ENCODE measurements at places on chromosomes 12 and 14. TPM values are rescaled to one million over a fixed set of nuclear protein-coding genes. Genes with fewer than 3 reads are reported as not detected.

GLIPR1L1 gene
- total RNA-seq: not detected

- DNase-seq: no peak
Measured at GRCh38 chr12:76746516-76746915, 17.4 kb upstream of the ZDHHC17 start.

HSPA2 gene
- total RNA-seq: 6.5 TPM

- DNase-seq: no peak
Measured at GRCh38 chr12:53500142-53500775, 824 bp upstream of the TARBP2 start.

- DNase-seq: no peak
Measured at GRCh38 chr12:119942386-119942785, 46.6 kb upstream of the BICDL1 start.

TSHR gene
- total RNA-seq: 1.5 TPM

GRCh38 chr12:55899082-55899481 is 28.6 kb downstream of the PYM1 start:
- no peak for DNase-seq

SOAT2 gene
- total RNA-seq: 0.27 TPM

GRCh38 chr14:57391517-57392195 is 1.3 kb downstream of the NAA30 start:
- DNase-seq: no peak

CLEC7A gene
- 1.6 TPM for total RNA-seq

DNA sequence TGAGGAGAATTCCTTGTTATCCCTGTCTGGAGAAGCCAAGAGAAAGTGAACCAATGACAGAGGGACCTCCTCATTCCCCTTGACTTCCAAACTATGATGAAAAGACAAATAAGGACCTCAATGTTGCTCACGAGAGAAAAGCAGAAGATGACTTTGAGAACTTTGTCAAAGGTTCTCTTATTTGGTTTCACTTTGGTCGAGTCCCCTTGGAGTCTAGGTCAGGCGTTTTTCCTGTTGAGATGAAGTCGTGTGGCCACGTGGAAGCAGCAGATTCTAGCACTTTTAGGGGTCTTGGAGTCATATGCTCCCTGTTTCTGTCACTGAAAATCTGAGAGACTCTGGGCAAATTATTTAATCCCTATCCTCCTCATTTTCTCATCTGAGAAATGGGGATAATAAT is 33.8 kb upstream of the COL2A1 start:
- no peak for DNase-seq

- no peak for DNase-seq
Measured at GRCh38 chr12:6569312-6569711, 1.2 kb upstream of the NOP2 start.

DNA sequence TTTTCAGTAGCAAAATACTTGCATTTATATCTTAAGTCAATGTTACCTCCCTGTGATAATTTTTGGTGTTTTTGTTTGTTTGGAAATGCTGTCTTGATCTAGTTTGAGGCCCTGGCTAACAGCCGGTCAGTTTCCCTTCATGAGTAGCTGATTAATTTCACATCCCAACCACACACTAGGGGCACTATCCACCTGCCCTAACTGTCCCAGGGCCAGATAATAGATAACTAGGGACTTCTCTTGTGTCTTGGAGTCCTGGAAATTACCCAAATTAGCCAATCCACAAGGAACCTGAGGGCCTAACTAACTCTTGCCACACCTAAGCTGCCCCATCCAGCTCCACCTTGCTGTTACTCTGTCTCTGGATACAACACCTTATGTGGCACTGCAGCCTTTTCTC is 399.9 kb downstream of the FOXG1 start:
- no peak for DNase-seq

GPR84 gene
- total RNA-seq: 0.36 TPM

MON2 gene
- 121 TPM for total RNA-seq

SH2B3 gene
- 3.9 TPM for total RNA-seq

DNA sequence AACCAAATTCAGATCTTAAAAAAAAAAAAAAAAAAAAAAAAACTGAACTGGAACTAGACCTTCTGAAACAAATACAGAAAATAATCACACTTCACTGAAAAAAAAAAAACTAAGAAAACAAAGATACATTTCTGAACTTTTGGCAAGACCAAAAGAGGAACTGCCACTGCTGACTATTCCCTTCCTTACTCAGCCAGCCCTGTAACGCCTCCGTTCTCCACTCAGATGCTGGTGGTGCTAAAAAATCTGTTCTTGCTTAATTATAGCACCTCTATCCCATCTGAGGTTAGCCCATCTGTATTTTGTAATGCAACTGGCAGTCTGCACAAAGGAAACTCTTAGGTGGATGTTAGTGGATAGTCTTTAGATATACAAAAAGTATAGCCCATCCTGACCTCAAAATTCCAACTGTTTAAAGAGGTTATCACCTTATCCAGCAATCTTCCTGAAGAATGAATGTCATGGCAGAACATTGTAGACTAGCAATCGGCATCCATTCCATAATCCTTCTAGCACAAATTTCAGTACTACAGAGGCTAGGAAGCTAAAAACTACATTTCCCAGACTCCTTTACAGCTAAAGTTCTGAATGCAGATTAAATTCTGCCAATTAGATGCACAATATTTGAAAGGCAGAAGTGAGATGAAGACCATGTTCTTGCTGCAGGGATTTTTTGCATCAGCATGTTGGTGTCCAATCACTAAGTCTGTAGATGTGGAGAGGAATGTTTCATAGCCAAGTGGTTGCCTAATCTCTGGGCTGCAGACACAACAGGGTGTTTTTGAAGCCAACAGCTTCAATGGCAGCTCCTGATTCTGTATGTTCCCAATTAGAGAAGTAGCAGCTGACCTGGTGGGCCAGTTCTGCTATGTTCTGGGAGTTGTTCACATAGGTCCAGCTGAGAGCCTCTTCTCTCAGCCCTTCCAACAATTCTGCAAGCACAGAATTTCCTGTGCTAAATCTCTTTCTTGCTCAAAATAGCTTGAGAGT is 5.7 kb downstream of the MAP3K9 start:
- DNase-seq: no peak

DDX54 gene
- 9.3 TPM for total RNA-seq

PSMD9 gene
- total RNA-seq: 16.0 TPM

OR10G3 gene
- total RNA-seq: not detected

GRCh38 chr12:79452906-79453305 is 237.9 kb downstream of the PAWR start:
- DNase-seq: no peak

KITLG gene
- total RNA-seq: 213 TPM

- no peak for DNase-seq
Measured at GRCh38 chr12:15679151-15679550, 110.0 kb downstream of the EPS8 start.

NRXN3 gene
- total RNA-seq: 92.6 TPM

DNA sequence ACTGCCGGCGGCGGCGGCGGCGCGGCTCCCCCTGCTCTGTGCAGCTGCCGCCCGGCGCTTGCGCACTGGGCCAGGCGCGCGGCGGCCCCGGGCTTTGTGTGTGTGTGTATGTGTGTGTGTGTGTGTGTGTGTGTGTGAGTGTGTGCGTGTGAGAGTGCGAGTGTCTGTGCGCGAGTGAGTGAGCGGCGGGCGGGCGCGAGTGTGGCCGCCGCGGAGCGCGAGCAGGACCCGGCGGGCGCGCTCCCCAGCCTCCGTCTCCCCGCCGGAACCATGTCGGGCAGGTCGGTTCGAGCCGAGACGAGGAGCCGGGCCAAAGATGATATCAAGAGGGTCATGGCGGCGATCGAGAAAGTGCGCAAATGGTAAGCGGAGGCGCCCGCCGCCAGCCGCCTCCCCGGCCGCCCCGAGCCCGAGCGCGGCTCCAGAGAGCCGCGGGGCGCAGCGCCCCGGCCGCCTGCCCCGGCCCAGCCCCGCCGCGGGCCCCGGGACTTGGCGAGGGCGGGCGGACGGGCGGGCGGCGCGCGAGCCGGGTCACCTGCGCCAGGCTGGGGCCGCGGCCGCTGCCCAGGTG is at the start of gene BCL7A:
BCL7A (plus strand) TSS at position 63 of the 571 bp plus-strand sequence; CDS start at position 271, 208 bp downstream.
- DNase-seq: peak; percentile 73

PLCZ1 gene
- 0.82 TPM for total RNA-seq

- DNase-seq: no peak
Measured at GRCh38 chr12:110431957-110432587, 18.1 kb downstream of the ARPC3 start.

- DNase-seq: no peak
Measured at GRCh38 chr12:33587354-33587753, 147.7 kb upstream of the SYT10 start.

MAP1LC3B2 gene
- 1.4 TPM for total RNA-seq

DNA sequence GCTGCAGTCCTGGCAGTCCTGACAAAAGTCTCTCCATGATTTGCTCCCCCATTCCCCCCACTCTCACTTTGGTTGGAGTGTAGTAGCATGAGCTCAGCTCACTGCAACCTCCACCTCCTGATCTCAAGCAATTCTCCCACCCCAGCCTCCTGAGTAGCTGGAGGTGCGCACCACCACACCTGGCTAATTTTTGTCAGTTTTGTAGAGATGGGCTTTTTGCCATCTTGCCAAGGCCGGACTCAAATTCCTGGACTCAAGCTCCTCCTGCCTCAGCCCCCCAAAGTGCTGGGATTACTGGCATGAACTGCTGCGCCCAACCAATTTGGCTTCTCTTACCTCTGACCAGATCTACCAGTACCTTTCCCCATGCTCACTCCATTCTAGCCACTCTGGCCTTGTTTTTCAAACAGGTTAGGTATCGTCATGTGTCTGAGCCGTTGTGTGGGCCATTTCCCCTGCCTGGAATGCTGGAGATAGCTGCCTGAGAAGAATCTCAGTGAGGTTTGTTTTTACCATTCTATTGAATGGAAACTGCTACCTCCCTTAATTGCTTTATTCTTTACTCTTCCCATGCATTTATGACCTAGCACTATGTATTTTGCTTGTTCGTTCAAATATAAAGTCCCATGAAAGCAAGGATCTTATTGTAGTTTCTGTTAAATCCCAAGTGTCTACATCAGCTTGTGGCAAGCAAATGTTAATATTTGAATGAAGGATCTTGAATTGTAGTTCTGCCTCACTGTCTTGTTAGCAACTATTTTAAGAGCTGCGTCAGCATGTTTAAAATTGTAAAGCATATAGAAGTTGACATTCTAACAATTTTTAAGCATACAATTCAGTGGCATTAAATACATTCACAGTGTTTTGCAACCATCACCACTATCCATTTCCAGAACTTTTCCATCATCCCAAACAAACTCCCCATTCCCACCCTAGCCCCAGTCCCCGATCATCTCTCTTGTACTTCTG is 39.7 kb downstream of the CPSF6 start:
- DNase-seq: no peak

DNA sequence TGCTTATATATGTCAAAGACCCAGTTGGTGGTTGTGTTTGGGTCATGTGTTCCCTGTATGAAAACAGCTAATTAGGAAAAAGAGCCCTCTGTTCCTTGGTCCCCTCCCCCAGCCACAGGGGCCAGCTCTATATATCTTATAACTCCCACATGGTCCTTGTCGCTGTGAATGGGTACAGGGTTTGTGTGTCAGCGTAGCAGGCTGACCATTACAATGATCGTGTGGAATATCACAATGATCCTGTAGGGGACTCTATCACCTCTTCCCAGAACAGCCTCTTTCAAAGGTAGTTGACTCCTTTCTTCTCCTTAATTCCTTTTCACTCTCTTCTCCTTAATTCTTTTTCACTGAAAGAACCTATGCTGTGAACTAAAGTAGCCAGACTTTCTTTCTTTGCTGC is 51.6 kb upstream of the RIC8B start:
- DNase-seq: no peak

- DNase-seq: no peak
Measured at GRCh38 chr12:101935890-101936746, 58.7 kb downstream of the DRAM1 start.

DNA sequence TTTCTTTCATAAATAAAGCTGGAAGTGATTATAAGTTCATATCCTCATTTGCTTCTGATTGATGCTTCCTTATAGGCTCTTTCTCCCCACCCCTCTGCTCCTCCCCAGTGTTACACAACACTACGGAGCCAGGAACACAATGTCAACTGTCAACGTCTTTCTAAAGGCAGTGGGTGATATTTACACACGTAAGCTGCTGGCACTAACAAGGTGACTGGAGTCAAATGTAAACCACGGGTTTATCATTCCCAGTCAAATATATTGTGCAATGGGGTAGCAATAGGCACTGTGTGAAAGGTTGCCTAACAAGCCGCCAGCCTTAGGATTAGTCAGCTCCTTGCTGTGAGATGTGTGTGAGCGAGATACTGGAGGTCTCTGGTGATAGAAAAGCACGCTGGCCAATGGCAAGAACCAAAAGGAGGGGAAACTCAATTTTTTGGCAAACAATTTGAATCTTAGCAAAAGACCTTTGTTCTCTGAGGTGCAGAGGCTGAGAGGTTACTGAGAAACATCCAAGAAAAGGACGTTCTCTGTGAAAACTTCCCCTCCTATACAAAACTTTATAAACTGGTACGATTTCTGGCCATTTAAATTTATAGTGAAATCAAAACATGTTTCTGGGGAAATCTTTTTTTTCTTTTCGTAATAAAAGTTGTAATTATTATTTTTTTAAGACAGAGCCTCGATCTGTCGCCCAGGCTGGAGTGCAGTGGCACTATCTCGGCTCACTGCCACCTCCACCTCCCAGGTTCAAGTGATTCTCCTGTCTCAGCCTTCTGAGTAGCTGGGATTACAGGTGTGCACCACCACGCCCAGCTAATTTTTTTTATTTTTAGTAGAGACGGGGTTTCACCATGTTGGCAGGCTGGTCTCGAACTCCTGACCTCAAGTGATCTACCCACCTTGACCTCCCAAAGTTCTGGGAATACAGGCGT is 22.3 kb upstream of the HECTD1 start:
- DNase-seq: no peak

SPTB gene
- 15.4 TPM for total RNA-seq

CYP27B1 gene
- 1.2 TPM for total RNA-seq

DNA sequence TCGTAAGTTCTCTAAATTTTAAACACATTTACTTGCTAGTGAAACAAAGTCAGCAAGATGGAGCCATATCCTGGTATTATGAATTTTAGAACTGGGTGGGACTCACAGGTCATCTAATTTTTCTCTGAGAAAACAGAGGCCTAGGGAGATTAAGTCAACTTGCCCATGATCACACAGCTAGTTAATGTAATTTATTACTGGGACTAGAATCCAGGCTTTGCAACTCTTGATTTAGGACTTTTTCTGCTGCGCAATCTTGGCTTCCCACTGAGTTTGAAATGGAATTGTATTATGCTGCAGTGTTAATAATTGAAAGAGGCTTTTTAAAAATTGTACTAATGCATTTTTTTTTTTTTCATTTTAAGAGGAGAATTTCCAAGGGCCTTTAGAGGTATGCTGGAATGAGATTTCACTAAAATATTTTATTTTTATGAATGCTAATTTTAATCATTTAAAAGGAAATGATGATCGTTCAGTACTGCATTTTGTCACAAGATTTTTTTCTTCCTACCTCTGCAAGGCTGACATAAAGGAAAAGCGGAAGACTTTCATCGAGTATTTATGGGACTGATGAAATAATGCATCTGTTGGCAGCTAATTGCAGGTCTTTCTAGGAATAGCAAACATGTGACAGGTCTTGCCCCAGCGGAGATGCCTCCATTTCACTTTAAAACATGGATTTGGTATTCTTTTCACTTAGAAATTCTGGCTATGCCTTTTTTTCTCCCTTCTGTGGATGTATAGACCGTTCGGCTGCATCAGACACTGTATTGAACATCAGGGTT is 9.6 kb downstream of the CRADD start:
- DNase-seq: no peak

- DNase-seq: no peak
Measured at GRCh38 chr12:92337128-92337527, 191.5 kb upstream of the BTG1 start.

All from cerebellum (tissue), 4 donors.